ENCODE measurements at places on chromosomes 13 and 19. TPM values are rescaled to one million over a fixed set of nuclear protein-coding genes. Genes with fewer than 3 reads are reported as not detected.

DNA sequence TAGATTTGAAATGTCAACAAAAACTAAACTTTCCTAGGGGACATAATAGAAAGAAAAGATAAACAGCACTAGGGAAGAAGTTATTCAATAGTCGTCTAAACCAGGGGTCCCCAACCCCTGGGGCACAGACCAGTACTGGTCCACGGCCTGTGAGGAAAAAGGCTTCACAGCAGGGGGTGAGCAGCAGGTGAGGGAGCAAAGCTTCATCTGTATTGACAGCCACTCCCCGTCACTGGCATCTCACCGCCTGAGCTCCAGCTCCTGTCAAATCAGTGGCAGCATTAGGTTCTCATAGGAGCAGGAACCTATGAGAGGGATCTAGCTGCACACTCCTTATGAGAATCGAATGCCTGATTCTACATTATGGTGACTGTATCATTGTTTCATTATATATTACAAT is 382.7 kb downstream of the MYO16 start:
- DNase-seq = no peak

- no peak for DNase-seq
Observed at GRCh38 chr19:45075301-45076028, 813 bp downstream of the ZNF296 start.

DNA sequence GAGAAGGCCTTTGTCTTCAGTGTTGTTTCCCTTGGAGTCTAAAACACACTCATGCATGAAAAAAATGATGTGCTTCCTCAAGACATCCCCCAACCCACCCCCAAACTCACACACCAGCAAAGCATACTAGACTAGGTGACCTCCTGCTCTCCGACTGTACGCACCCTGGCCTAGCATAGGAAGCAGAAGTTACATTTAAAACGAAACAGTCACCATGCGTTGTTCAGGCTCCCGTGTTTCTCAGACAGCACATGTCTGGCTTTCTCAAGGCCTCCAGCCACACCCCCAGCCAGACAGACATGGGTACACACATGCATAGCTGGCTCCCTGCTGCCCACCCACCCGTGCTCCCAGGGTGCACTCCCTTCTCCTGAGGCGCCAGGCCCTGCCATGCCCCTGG is 28.7 kb upstream of the C1QTNF9 start:
- DNase-seq = no peak

DNA sequence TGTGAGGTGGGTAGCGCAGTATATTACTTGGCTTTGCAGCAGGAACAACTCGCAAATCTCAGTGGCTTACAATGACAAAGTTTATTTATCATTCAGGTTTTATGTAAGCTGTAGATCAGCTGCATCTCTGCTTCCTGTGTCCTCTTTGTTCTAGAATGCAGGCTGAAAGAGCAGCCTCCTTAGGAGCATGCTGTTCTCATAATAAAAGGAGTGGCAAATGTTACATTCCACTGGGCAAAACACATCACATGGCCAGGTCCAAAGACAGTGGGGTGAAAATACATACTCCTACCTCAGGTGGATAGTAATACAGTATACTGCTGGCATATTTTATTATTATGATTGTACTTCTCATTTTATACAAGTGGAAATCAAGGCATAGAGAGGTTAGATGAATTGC is 1.2 kb upstream of the CSNK1A1L start:
- peak; percentile 3 for DNase-seq

DNA sequence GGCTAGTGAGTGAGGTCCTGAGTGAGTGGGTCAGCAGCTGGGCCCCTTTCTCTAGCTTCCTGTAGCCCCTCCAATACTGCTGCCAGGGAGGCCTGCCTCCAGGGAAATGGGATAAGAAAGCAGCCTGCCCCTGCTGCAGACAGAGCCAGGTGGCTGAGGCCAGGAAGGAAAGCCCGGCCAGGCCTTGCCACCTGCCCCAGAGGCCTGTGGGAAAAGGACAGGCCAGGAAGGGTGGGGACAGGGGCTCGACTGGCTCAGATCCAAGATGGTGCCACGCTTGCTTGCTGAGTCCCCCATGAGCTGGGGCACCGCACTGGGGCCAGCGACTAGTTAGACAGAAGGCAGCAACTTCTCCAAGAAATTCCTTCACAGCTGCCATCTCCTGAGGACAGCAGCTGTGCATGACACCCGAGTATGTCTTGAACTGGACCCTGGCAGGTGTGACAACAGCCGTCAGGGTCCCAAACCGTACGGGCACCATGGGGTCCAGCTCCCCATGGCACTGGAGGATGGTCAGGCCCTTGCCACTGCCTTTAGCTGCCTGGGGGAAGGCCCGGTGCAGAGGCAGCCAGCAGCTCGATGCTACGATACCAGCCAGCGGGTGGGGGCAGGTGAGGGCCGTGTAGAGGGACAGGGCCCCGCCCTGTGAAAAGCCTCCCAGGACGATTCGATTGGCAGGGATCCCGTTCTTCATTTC is 5.1 kb upstream of the PRR36 start:
- DNase-seq = no peak

- DNase-seq = peak; percentile 17
Observed at GRCh38 chr13:42333613-42334328, 61.8 kb downstream of the AKAP11 start.

- DNase-seq = no peak
Observed at GRCh38 chr19:50191216-50191615, 12.2 kb upstream of the MYH14 start.

DNA sequence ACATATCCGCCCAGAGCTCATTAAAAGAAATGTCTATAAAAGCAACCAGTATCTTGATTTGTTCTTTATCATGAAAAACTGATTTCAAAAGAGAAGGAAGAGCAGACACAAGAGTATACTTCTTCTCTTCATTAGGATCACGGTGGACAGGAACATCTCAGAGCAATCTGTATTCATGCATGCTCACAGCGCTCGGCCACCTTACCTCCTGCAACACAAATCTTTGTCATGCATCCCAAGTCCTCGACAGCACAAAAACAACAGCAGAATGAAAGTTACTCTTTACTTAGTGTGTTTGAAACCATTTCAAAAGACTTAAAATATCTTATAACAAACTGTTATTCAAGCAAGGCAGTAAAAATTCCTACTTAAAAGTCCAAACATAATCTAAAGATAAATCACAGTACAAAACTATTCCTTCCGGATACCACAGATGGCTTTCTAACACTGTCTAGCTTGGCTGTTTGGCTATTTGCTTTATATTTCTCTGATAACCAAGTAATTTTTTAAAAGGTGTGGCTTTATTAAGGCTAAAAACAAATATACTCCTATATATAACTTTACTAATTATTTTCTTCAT is 174.5 kb downstream of the TBC1D4 start:
- no peak for DNase-seq

Gene DNM2
- polyA plus RNA-seq = 60.2 TPM

Gene LRRC8E
- 6.5 TPM for polyA plus RNA-seq

Gene VSTM2B
- polyA plus RNA-seq = not detected
